ENCODE measurements at places on chromosomes 4 and X.

DNA sequence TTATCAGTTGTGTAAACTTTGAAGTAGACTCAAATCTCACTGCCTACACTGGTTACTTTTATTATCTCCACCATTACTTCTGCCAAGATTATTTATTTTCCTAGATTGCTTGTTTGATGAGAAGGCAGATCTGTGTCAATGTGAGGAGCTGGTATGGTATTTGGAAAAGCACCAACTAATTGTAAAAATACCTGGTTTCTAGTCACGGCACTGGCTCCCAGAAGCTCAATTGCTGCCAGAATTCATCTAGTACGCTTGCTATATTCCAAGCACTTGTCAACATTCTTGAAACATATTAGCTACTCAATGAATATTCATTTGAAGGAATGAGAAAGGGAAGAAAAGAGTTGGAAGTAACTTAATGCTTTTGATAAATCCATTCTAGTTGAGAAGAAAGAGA, 1376.8 kb upstream of the ADGRL3 start:
- DNase-seq: no peak

DNA sequence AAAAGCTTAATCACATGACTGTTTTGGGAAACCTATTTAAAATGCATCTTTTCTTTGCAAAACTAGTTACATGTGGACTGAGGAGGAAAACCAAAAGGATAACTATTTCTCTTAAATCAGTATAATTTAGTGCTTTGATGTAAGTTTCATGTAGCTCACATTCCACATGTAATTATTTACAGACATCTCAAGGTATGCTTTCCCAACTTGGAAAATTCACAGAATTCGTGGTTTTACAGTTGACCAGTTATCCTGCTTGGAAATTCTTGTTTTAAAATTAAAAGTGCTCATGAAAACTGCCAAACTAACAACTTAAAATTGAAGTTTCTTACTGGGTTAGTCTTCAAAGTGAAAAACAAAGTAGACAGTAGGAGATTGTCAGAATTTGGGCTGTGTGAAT, 52.4 kb downstream of the EDNRA start:
- no peak for DNase-seq

GRCh38 chr4:85866508-85866907, 391.6 kb downstream of the ARHGAP24 start:
- no peak for DNase-seq

- no peak for DNase-seq
Measured at GRCh38 chr4:121216461-121216860, 52.3 kb upstream of the TNIP3 start.

- DNase-seq: no peak
Measured at GRCh38 chrX:63475200-63475599, 124.1 kb upstream of the SPIN4 start.

All from occipital lobe (tissue), 3 donors.